ENCODE measurements at places on chromosomes 5 and 9.

DNA sequence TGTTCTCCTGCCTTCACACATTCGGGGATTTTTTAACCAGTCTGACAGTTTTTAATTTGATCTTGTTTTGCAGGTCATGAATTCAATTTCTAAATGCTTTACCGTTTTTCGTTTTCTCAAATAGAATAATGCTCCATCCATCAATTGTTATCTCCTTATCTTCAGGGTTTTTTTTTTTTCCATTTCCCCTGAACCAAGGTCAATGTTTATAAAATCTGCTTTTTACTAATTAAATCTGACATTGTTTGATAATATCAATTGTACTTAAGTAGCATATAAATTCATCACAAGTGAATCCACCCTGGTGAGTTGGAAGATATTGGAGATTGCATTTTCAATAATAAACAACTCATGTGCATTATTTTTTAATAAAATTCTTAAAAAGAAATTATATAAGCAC, 2004.6 kb upstream of the WWC1 start:
- DNase-seq: no peak

GRCh38 chr5:128469912-128470311, 68.1 kb downstream of the FBN2 start:
- DNase-seq: no peak

GRCh38 chr9:125687163-125687863, 19.7 kb downstream of the MAPKAP1 start:
- no peak for DNase-seq

- DNase-seq: no peak
Measured at GRCh38 chr5:29208024-29208423, 1985.5 kb upstream of the CDH6 start.

DNA sequence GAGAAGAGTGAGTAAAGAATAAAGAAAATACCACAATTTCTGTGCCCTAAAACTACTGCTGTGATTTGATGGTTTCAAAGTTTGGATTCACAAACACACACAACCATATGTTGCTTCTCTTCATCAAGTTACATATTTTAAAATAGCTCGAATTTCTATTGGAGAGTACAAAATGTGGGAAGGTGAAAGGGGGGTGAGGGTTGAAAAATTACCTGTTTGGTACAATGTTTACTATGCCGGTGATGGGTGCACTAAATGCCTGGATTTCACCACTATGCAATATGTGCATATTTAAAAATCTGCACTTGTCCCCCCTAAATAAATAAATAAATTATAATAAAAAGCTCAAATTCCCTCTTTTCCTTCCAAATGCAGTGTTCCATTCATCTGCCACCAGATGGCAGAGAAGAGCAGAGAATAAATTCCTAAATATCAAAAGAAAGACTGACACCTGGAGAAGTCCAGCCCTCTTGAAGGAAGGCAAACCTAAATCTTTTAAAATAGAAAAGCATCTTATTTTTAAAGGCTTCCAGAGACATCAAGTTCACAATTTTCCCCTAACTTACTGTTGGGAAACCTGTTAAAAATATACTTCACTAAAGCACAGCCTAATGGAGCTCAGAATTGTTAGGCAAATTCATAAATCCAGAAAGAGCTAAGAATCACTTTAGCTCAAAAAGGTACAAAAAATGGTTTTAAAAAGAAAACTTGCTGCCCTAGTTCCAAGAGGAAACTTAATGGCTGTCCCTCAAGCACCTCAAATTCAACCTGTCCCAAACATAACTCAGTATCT, 24.8 kb upstream of the HNRNPA0 start:
- DNase-seq: peak; percentile 3

Data from HS-27A (cell line).